ENCODE measurements at places on chromosomes 3 and 15. TPM values are rescaled to one million over a fixed set of nuclear protein-coding genes. Genes with fewer than 3 reads are reported as not detected.

The ARGFX gene
- total RNA-seq, result not detected

The XCR1 gene
- total RNA-seq, result 13.9 TPM

The TGM5 gene
- 0.71 TPM for total RNA-seq

The SPG21 gene
- 80.7 TPM for total RNA-seq

The C3orf80 gene
- total RNA-seq, result 2.8 TPM

The DAZL gene
- total RNA-seq, result not detected

The PPP4R2 gene
- 86.5 TPM for total RNA-seq

The UROC1 gene
- not detected for total RNA-seq

The CFAP161 gene
- total RNA-seq, result not detected

The GPR176 gene
- 0.95 TPM for total RNA-seq
